ENCODE measurements at places on chromosomes 5 and 9.

DNA sequence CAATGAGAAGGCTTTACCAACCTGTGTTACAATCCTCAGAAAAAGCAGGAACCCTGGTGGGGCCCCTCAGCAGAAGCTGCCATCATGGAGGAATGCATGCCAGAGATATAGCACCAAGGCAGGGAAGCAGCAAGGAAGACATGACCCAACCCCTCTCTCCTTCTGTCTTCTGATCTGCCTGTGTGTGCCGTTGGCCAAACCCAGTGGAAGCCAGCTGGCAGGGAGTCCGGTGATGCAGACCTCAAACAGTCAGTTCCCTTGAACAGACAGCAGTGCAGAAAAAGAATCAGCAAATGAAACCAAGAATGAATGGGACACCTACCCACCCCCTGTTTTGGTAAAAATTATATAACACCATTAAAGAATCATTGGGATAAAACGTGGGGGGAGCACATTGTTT is 234.2 kb downstream of the ZNF608 start:
- no peak for DNase-seq

DNA sequence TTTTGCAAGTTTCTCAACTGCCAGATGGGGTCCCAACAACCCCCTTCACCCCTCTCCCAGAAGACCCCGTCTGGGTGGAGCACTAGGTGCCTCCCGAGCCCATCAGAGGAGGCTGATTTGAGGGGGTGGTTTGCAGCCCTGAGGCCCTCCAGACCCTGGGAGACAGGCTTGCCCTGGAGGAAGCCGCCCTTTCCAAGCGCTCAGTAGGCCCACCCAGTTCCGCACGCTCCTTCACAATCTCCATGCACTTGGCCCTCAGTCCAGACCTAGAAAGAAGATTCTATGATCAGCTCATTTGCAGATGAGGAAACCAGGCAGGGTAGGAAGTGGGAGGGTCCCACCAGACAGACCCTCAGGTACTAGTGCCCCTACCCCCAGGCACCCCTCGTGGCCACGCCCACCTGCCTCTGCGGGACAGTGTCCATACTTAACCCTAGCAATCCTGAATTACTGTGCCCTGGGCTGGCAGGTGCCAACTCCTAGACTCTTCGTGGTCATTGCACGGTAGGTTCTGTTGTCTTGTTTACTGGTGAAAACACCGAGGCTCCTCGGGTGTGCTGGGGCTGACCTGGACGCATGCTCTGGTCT is 22.3 kb downstream of the OR2V1 start:
- no peak for DNase-seq

DNA sequence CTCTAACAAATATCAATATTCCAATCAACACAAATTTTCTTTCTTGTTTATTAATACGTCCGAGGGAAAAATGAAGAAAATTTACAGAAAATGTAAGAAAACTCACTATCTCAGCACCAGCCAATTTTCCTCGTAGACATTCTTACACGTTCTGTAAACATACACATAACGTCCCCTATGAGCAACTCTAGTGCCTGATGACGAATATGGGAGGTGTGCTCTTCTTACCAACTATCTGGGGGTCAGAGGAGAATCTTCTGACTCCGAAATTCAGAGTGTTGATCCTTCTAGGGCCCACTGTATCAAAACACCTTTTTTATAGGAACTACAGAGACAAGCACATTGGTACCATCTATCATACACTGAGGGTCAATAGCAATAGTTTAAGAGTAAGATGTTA is 198.7 kb downstream of the GAPVD1 start:
- DNase-seq = no peak

GRCh38 chr9:36521148-36521547 is 51.5 kb upstream of the MELK start:
- no peak for DNase-seq

GRCh38 chr9:98790134-98790841 is 6.1 kb downstream of the ANKS6 start:
- no peak for DNase-seq

- no peak for DNase-seq
These were observed 101.3 kb downstream of the NUDT12 start for GRCh38 chr5:103461243-103461642.

DNA sequence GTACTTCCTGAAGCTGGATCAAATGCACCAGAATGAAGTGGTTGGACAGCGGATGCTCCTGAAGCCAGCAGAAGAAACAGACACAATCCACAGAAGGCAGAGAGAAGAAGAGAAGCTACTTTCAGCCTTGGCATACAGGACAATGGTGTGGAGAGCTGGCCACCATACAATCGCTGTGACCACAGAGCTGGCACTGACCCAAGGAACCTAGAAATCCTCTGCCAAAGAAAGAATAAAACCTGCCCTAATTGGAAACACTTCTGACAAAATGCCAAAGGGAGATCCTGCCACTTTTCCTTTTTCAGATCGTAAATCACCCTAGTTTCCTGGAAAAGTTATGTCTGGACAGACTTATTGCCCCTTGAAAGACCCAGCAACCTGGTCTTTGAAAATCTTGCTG is 77.8 kb downstream of the BAAT start:
- DNase-seq = no peak

GRCh38 chr5:44839018-44839681 is 30.4 kb downstream of the MRPS30 start:
- no peak for DNase-seq

DNA sequence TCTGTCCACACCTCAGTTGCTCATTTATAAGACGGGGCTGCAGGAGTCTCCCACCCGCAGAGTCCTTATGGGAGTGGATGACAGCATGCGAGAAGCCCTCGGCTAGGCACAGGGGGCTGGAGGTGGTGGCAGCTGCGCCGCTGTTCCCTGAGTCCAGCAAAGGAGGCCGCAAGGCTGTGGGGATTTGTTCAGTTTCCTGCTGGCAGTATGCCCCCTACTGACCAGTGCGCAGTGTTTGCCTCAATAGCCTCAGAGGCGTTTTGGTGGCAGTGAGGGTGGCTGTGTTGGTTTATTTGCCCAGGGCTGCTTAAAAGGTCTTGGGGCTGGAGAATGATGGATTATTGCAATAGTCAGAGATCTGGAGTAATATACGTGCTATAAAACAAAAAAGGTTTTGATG is 176.3 kb upstream of the OTULINL start:
- no peak for DNase-seq

- DNase-seq = no peak
These were observed 19.4 kb downstream of the LURAP1L start for GRCh38 chr9:12794101-12794799.

DNA sequence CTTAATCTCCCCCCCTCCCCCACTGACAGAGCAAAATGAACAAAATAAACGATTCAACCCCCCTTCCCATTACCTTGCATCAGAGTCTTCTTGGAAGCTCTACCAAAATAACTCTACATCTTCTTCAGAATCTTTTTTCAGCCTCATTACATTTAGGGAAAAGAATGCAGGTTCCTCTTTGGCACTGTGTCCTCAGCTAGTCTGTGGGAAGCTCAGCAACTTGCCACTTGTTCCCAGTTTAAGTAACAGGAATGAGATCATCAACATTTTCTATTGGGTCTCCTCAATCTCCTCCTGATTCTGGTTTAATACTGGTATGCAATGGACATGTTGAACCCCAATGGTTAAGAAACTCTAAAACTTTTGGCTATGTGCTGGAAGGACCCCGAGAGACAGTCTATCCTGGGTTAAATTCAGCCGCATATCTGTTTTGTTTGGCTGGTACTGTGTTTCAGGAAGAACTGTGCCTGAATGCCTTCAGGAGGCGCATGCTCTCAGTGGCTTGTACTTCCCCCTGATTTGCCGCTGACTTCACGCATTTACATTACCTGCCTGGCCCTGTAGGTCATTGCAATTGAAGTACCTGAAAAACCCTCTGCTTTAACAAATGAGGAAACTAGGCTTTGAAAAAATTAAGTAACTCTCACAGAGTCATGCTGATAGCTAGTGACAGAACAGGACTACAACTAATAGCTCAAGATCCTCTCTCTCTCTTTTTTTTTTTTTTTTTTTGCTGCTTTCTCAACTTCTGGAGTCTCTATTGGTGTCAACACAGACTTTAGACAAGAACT is 78.1 kb upstream of the HMHB1 start:
- no peak for DNase-seq

DNA sequence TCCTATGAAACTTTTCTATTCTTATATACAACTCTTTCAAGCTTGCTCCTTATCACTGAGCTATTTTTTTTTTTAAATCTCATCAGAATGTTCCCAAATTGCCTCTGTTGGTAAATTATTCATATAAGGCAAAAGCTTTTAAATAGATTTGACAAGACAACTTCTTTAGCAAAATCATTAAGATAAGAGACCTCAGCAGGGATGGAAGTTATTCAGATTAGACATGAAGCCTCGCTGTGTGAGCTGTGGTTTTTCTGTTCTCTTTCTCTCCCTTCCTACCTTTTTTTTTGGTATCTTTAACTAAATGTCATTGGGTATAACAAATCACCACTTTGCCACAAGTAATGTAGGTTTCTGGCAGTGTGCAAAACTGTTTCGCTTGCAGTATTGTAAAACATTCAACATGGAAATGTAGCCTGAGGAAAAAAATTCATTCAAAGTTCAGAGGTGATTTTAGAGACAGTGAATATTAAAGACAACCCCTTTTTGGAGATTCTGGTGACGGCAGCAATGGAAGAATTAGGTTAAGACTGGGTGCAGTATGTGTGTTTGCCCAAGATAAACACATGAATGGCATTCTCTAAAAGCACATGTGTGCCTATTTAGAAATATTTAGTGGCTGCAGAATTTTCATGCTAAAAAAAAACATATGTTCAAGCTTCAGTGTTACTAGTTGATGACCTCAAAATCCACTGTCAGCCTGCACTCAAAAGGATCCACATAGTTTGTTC is 467.1 kb downstream of the ZNF608 start:
- DNase-seq = no peak

DNA sequence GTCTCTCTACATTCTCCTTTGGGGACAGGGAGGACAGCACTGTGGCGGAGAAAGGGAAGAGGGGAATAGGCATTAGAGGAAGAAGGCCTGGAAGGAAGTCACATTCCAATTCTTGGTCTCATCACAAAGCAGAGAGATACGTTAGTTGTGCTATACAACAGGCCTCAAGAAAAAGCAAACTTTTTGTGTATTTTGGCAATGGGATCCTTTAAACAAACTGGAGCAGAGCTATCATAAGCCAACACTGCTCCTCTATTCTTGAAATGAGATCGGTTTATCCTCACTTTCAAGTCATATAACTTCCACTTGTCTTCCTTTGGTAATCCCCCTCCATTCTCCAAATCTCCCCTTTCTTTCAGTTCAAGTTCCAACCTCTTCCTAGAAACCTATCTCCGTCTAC is 6.5 kb downstream of the DENND1A start:
- no peak for DNase-seq

- DNase-seq = no peak
These were observed 134.1 kb downstream of the RGS3 start for GRCh38 chr9:113597390-113598241.

DNA sequence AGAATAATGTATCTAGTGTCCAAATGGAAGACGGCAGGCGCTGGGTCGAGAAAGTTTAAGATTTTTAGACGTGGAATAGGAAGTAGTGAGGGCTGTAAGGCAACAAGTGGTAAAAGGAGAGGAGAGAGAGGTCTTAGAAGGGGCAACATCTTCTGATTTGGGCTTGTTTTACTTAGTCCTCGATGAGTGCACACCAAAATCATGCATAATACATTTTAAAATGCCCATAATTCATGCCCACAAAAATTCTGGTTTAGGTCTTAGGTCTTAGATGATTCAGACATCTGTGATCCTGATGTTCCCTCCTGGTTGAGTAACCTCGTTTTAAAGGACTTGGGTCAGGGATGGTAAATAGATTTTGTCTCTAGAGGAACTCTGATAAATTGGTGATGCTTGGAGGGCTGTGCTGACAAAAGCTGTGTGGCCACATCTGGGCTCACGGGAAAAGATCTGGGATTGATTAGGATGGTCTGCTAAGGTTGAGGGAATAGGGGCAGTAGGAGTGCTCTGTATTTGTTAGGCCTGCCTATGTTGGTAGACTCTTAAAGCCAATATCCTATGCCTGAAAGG is 476.3 kb downstream of the CCDC171 start:
- no peak for DNase-seq

DNA sequence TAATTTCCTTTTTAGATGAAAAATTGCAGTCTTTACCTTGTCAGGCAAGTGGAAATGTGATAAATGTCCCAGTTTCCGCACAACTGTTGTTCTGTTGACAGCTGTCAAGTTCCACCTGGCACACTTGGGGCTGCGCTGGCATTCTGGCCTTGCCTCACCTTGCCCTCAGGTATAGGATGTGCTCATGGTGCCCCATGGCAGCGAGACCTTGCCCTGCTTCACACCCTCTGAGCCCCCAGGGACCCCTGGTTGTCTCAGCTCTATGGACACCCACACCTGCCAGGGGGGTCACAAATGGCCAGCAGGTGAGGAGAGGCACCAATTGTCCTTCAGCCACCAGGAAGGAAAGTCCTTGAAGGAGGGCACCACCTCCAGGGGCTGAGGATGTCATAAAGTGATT is 37.5 kb upstream of the SEMA4D start:
- DNase-seq = no peak

DNA sequence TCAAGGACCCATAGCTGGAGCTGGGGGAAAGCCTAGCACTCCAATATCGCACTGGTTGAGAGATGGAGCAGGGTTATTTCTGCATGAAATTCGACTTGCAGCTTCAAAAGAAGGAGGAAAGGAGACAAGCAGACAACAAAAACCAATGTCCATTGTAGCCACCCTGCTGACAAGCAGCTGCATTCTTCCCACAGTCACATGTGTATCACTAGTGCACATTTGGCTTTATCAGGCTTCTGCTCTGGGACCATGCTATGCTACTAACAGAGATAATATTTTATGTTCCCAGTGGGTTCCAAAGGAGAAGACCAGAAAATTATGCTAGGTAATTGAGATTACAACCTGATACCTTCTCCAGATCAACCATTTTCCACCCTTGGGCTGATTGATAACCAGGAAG is 59.7 kb downstream of the MFAP3 start:
- DNase-seq = no peak

- DNase-seq = no peak
These were observed 572.6 kb downstream of the TLE4 start for GRCh38 chr9:80144406-80144805.

- no peak for DNase-seq
These were observed 139.2 kb upstream of the SMIM23 start for GRCh38 chr5:171646102-171647042.

GRCh38 chr5:10633271-10634049 is 69.6 kb downstream of the ANKRD33B start:
- DNase-seq = peak; percentile 36

- no peak for DNase-seq
These were observed 56.1 kb downstream of the WDR70 start for GRCh38 chr5:37435261-37435660.

- DNase-seq = no peak
These were observed 5.1 kb downstream of the HSPA4 start for GRCh38 chr5:133056891-133057290.

- no peak for DNase-seq
These were observed 44.5 kb downstream of the SECISBP2 start for GRCh38 chr9:89362647-89363310.

- no peak for DNase-seq
These were observed 310.9 kb downstream of the TRIM36 start for GRCh38 chr5:114858665-114859437.

- no peak for DNase-seq
These were observed 58.5 kb upstream of the UBAC1 start for GRCh38 chr9:136019681-136020060.

Measured in CD4-positive, alpha-beta T cell treated with Interleukin-12 subunit alpha and Interleukin-12 subunit beta, for 1 hour (primary cell).